ENCODE measurements at places on chromosomes 2 and 18.

- DNase-seq, result no peak
Observed at GRCh38 chr2:37583867-37584266, 87.6 kb downstream of the CDC42EP3 start.

DNA sequence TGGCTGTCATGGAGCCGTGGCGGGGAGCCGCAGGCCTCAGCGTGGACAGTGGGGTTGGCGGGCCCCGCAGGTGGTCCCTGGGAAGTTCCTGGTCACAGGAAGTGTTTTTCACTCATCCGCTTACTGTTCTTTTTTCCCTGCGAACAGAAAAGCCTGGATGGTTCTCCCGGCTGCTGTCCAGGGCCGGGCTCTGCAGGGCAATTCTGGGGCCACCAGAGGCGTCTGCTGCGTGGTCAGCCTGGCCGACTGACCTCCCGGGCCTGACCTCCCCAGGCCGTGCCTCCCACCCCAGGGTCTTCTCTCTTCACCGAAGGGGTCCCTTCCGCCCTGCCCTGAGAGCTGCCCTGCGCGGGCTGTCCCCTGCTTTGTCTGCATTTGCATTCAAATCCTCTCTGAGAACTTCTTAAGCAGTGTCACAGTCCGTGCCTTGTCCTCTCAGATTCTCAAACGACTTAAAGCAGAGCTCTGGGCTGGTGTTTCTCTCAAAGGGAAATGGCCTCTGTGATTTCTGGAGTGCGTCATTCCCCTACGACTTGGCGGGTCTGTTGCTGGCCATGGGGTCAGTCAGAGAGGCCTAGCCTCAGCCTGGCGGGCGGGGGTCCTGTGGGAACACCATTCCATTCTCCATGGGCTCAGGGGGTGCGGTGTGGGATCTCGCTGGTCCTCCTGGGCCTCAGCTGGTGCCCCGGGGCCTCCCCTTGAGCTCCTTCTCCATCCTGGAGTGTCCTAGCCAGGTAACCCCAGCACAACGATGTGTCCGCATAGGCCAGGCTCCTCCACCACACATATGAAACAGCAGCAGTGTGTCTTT lies 38.3 kb downstream of the KLHL29 start:
- no peak for DNase-seq

DNA sequence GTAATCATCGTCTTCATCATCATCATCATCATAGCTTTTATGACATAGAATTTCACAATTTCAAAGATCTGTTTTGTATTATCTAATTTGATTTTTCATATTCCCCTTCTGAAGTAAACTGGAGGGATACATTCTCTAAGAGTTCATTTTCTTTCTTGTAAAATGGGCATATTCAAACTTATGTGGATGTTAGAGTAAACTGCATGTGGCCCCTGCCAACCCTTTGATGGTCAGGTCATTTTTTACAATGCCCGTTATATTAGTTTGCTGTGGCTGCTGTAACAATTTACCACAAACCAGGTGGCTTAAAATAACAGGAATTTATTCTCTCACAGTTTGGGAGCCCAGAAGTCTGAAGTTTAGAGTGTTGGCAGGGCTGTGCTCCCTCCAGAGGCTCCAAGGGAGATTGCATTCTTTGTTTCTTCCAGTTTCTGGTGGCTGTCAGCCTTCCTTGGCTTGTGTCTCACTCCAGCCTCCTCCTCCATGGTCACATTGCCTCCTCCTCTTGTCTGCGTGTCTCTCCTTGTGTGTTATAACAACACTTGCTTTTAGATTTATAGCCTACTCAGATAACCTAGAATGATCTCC lies 127.5 kb upstream of the MMADHC start:
- DNase-seq, result peak; percentile 35

DNA sequence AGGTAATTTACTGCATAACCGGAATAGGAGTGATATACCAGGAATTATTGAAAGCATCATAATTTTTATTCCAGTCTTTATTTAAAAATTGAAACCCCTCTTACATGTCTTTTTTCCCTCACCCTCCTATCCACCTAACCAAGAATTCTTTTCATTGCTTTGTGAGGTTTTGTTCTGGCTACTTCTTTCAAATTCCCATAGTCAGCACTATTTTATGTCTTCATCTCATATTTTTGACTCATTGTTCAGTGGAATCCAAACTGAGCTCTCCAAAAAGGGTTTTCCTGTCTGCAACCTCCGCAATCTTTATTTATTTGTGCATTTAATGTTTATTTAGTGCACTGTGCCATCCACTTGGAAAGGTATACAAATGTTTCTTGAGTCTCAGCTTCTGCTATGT lies 128.5 kb downstream of the DOK6 start:
- no peak for DNase-seq

DNA sequence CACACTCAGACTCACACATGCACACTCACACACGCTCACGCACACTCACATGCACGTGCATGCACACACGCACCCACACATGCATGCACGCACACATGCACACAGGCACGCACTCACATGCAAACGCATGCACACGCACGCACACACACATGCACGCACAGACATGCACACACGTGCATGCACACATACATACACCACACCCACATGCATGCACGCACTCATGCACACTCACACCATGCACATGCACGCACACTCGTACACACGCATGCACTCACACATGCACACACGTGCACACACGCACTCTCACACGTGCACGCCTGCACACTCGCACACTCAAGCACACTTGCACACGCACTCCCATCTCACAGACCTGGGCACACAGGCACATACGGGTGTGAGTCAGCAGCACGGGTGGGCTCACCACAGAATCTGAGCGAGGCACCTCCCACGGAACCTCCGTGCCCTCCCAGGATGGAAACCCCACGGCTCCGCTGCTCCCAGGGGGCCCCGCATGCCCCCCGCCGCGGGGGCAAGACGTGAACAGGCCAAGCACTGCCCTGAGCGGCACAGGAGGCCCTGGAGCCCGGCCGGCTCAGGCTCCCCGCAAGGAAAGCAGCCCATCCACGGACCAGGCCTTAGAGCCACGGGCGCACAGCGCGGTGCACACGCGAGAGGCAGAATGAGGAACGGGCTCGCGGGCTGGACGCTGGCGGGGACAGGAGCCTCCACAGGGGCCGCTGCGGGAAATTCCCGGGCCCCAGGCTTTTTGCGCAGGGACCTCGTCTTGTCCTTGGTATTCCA lies 8.4 kb upstream of the KCNG2 start:
- no peak for DNase-seq

GRCh38 chr2:221590861-221591365 lies 18.8 kb upstream of the EPHA4 start:
- no peak for DNase-seq

DNA sequence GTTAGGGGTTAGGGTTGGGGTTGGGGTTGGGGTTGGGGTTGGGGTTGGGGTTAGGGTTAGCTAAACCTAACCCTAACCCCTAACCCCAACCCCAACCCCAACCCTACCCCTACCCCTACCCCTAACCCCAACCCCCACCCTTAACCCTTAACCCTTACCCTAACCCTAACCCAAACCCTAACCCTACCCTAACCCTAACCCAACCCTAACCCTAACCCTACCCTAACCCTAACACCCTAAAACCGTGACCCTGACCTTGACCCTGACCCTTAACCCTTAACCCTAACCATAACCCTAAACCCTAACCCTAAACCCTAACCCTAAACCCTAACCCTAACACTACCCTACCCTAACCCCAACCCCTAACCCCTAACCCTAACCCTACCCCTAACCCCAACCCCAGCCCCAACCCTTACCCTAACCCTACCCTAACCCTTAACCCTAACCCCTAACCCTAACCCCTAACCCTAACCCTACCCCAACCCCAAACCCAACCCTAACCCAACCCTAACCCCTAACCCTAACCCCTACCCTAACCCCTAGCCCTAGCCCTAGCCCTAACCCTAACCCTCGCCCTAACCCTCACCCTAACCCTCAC lies 24.1 kb upstream of the RABL2A start:
- DNase-seq, result no peak
